Uterine smooth muscle cell (primary cell): ENCODE measurements at places on chromosomes 3 and 15. TPM values are rescaled to one million over a fixed set of nuclear protein-coding genes. Genes with fewer than 3 reads are reported as not detected.

TEX55 gene
- total RNA-seq: not detected in 2 replicates

C2CD4A gene
- 0.12 TPM in 1 of 2 replicates, not detected in the other for total RNA-seq

OCA2 gene
- not detected in 2 replicates for total RNA-seq

FSIP1 gene
- total RNA-seq: 1.3 and 1.5 TPM in 2 replicates

C15orf39 gene
- total RNA-seq: 2.1 and 4.0 TPM in 2 replicates

SCN11A gene
- under 0.01 and 0.11 TPM in 2 replicates for total RNA-seq

COLQ gene
- total RNA-seq: 0.66 and 0.75 TPM in 2 replicates

FBXO40 gene
- under 0.01 TPM in 1 of 2 replicates, not detected in the other for total RNA-seq

INKA1 gene
- 3.7 and 5.4 TPM in 2 replicates for total RNA-seq
